ENCODE measurements at places on chromosomes 12 and 14.

- DNase-seq = no peak
Observed at GRCh38 chr14:60257865-60258264, 8.8 kb downstream of the PPM1A start.

GRCh38 chr14:32421781-32422180 lies 92.7 kb downstream of the AKAP6 start:
- DNase-seq = no peak

DNA sequence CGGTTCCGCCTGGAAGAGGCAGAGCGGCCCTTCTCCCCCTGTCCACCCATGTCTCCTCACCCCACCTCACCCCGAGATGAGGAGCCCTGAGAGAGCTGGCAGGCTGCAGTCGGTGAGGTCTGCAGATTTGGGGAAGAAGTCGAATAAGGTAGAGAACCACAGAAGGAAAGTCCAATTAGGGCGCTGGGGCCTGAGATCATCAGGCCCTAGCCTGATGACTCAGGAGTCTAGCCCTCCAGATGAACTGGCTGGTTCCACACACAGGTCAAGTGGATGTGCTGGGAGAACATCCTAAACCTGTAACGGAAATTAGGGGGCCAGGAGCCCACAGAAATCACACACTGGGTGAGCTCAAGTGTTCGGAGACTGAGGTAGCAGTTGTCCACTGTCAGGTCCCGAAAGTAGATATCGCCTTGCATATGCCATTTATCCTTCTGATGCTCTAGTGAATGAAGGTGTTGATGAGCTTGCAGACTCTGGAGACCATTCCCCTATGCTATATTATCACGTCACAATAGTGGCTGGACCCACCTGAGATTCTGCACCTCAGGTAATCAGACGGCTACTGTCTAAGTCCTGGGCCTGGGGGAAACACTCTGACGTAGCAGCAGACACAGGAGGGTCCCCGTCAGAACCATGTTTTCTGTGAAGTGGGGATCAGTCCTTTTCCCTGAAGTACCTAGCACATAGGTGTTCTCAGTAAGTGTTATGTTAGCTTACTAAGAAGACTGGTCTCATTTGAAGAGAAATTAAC lies 886 bp upstream of the METTL17 start:
- DNase-seq = no peak

DNA sequence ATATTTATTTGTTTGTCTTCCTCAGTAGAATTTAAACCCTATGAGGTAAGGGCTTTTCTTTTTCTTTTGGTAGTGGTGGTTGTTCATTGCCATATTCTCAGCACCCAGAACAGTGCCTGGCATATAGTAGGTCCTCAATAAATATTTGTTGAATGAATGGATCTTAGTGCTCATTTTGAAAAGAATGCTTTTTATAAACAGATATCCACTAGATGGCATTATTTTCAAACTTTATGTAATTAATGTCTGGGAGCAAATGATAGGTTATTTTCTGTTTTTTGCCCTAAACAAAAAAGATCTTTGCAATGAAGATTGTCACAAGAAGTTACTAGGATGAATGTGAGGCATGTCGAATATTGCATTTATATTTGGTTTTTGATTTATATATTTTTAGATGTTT lies 64.1 kb downstream of the RAD51B start:
- DNase-seq = no peak

DNA sequence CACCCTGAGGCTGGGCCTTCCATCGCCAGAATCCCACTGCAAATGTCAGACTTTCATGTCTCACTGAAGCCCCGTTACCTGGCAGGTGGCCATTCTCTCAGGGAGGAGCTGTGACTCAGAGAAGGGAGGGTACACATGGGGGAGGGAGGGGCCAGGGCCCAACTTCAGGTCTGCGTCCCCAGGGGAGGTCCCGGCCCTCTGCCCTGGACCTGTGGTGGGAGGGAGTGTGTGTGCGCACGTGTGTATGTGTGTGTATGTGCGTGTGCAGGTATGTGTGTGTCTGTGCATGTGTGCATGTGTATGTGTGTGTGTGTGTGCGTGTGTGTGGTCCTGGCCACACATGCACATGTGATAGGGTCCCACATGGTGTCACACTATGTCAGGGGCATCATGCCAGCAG lies 50.9 kb downstream of the MVK start:
- DNase-seq = no peak

DNA sequence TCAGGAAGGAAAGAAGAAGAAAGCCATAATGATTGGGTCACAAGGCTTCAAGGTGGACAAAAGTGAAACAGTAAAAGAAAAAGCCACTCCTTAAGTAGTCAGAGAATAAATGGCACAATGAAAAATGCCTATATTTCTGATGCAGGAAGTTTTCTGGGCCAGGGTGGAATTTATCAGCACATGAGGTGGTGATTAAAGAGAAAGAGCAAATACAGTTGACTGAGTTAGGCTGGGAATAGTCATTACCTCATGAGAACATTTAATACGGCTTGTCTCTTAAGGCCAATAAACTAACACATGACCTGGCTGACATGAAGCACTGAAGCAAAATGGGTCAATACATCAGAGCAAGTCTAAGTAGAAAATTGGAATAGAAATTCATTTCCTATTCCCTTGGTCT lies 499.7 kb downstream of the TMTC2 start:
- DNase-seq = no peak

DNA sequence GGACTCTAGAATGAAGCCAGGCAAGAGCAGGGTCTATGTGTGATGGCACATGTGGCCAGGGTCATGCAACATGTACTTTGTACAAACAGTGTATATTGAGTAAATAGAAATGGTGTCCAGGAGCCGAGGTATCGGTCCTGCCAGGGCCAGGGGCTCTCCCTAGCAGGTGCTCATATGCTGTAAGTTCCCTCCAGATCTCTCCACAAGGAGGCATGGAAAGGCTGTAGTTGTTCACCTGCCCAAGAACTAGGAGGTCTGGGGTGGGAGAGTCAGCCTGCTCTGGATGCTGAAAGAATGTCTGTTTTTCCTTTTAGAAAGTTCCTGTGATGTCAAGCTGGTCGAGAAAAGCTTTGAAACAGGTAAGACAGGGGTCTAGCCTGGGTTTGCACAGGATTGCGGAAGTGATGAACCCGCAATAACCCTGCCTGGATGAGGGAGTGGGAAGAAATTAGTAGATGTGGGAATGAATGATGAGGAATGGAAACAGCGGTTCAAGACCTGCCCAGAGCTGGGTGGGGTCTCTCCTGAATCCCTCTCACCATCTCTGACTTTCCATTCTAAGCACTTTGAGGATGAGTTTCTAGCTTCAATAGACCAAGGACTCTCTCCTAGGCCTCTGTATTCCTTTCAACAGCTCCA lies 39.6 kb downstream of the DAD1 start:
- no peak for DNase-seq

- peak; percentile 22 for DNase-seq
Observed at GRCh38 chr14:22099942-22100763, 426.5 kb upstream of the OR4E1 start.

GRCh38 chr14:57161583-57162234 lies 107.0 kb downstream of the EXOC5 start:
- DNase-seq = no peak

- DNase-seq = no peak
Observed at GRCh38 chr12:123401753-123402683, 18.1 kb downstream of the KMT5A start.

GRCh38 chr12:100573292-100574186 lies at the start of gene GAS2L3:
GAS2L3 (plus strand) TSS chr12:100573684; CDS start chr12:100594905, 21,221 bp downstream.
- peak; percentile 37 for DNase-seq

- no peak for DNase-seq
Observed at GRCh38 chr14:55749946-55750345, 169.9 kb downstream of the KTN1 start.

DNA sequence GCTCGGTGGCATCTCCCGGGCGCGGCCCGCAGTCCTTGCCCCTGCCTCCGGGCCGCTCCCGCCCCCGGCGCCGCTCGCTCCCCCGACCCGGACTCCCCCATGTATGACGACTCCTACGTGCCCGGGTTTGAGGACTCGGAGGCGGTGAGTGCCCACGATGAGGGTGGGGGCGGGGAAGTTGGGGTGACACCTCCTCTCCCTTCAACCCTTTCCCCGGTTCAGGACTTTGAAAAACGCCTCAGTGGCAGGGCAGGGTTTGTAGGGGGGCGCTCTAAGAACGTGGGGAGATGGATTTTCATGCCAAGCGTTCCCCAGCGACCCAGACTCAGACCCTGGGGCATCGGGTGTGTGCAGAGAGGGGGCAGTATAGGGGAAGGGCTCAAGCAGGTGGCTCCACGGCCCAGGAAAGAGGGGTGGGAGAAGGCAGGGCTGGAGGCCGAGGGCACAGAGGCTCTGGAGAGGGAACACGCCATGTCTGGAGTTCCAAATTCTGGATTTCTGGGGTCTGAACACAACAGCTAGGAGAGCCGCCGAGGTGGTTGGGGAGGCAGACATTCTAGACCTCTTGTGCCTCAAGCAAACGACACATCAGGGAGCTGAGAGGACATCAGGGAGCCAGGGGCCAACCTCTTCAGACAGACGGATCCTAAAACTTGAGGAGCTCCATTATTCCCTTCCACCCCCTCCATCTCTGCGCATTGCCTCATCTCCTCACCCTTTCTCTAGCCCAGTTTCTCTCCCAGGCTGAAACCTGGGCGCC lies 715 bp downstream of the CACNB3 start:
- no peak for DNase-seq

- DNase-seq = no peak
Observed at GRCh38 chr14:59190372-59190771, 1.9 kb downstream of the DAAM1 start.

DNA sequence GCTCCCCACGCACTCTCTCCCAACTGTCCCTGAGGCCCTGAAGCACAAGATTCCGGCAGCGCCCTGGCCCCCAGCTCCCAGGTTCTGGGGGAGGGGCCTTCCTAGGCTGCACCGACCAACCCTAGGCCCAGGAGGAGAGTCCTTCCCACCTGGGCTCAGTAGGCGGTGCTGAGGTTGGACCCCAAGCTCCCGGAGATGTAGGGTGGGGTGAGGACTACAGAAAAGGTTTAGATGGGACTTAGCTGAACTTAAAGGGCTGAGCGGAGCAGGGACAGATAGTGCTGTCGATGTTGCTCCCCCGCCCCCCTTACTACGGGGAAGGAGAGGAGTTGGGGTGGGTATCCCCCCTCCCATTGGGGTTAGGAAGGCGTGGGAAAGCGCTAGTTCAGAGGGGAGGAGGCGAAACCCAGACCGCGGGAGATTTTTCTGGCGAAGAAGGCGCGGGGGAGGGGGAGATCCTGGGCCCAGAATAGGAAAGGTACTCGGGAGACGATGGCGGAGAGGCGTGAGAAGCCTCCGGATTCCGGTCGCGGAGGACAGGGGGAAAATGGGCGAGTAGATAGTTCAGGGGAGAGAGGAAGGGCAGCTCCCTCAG lies 4.2 kb upstream of the BAZ2A start:
- DNase-seq = no peak

GRCh38 chr14:54651649-54652048 lies 84.7 kb downstream of the SAMD4A start:
- no peak for DNase-seq

DNA sequence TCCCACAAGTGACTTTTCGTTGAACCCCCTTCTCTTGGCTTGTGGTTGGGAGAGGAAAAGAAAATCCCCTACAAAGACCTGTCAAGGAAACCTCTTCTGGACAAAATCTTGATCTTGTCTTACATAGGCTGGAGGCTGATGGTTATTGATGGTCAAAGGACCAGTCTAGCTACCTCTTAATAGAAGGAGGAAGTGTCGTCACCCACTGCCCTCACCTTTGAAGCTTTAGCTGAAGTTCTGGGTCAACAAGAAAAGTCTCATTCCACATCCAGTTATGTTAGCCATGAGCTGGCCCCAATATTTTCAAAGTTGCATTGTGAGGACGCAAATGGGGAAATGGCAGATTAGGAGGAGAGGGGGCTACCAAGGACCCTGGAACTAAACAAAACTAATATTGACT lies 6.2 kb upstream of the KSR2 start:
- DNase-seq = no peak

GRCh38 chr14:74593241-74593953 lies 18.6 kb downstream of the LTBP2 start:
- no peak for DNase-seq

- no peak for DNase-seq
Observed at GRCh38 chr12:104738331-104738730, 219.8 kb downstream of the SLC41A2 start.

- DNase-seq = no peak
Observed at GRCh38 chr12:12123036-12123604, 52.4 kb downstream of the BCL2L14 start.

- DNase-seq = no peak
Observed at GRCh38 chr14:99253890-99254289, 18.1 kb downstream of the BCL11B start.

DNA sequence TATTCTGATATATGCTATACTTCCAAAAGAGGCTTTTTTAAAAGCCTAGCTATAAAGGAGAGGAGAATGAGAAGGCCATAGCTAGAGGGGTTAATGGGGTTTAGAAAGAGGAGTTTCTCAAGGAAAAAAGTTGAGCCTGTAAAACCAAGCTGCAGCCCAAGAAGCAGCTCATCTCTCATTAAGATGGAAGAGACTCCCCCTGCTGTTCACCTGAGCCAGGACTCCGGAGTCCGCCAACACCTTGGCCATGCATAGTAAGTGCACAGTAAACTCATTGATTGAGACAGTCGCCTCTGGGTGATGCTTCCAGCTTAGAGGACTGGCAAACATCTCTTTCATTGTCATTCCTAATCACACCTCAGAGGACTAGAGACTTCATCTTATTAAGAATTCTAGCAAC lies 46.2 kb downstream of the ANO2 start:
- no peak for DNase-seq

- no peak for DNase-seq
Observed at GRCh38 chr14:72738161-72738611, 155.7 kb downstream of the DPF3 start.

DNA sequence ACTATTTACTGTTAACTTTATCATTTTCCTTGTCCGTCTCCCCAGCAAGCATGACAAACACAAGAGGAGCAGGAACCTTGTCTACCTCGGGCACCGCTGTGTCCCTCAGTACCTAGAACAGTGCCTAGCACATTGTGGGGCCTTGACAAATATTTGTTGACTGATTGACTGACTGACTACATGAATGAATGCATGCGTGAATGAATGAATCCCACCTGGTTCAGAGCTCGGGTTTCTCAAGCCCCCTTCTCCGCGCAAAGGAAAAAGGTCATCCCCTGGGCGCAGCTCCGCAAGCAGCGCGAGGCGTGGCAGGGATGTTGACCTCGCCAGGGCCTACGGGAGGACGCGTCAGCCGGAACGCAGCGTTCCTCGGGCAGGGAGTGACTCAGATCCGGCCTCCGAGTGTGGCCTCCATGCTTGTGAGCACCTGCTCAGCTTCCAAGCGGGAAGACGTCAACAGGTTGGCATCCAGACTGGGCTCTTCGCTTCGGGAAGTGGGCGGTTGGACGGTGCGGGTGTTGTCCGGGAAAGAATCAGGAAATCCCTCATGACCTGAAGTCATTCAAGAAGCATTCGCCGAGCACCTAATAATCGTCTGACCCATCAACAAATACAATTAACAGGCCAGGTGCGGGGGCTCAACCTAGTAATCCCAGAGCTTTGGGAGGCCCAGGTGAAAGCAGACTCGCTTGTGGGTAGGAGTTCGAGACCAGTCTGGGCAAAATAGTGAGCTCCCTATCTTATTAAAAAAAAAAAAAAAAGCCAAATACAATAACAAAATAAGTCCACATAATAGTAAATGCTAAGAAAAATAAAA lies 13.9 kb upstream of the UBC start:
- DNase-seq = no peak

Data from stimulated activated CD4-positive, alpha-beta T cell treated with anti-CD3 and anti-CD28 coated beads, Interleukin-12 subunit alpha, Interleukin-12 subunit beta, amount 100 ng/mL, for 48 hours (primary cell).